CD4-positive, alpha-beta T cell treated with Interleukin-4 for 1 hour (primary cell): ENCODE measurements at places on chromosomes 12 and 14.
A peak's percentile ranks its signal among the peaks of the same experiment; 100 is the strongest.

GRCh38 chr14:106055289-106055688 is 528.9 kb downstream of the TMEM121 start:
- DNase-seq: no peak

DNA sequence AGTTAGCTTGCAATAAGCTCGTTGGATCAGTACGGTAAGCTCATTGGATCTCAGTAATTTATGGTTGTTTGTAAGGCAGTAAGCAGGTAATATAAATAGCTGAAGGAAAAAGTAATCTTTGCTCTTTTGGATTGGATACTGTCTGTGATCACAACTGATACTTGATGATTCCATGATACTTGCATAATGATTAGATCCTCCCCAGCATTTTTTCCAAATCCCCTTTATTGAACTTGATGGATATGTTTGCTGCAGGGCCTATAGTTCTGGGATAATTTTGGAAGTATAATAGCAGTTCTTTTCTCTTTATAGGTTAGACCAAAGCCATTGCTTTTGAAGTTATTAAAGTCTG is 5.2 kb downstream of the MDM2 start:
- DNase-seq: no peak

- DNase-seq: no peak
These were observed 66.6 kb downstream of the CLMN start for GRCh38 chr14:95253039-95253630.

DNA sequence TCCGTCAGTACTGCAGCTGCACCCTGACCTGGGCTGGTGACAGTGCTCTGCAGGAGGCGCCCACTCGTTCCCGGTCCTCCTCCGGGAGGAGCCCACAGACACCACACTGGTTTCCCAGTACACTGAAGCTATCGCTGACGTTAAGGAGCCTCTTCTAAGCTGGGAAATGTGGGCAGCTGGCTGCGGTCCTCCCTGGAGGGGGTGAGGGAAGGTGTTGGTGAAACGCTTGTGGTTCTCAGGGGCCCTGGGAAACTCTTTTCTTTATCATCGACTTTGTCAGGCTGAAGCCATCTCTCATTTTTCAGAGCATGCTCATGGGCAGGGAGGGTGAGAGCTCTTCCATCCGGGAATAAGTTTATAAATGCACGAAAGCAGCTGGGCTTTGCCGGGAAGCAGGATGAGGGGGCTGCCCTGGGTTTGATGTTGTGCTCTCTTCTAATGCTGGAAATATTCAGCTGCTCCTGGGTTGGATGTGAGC is 176.0 kb downstream of the CHST11 start:
- DNase-seq: no peak

DNA sequence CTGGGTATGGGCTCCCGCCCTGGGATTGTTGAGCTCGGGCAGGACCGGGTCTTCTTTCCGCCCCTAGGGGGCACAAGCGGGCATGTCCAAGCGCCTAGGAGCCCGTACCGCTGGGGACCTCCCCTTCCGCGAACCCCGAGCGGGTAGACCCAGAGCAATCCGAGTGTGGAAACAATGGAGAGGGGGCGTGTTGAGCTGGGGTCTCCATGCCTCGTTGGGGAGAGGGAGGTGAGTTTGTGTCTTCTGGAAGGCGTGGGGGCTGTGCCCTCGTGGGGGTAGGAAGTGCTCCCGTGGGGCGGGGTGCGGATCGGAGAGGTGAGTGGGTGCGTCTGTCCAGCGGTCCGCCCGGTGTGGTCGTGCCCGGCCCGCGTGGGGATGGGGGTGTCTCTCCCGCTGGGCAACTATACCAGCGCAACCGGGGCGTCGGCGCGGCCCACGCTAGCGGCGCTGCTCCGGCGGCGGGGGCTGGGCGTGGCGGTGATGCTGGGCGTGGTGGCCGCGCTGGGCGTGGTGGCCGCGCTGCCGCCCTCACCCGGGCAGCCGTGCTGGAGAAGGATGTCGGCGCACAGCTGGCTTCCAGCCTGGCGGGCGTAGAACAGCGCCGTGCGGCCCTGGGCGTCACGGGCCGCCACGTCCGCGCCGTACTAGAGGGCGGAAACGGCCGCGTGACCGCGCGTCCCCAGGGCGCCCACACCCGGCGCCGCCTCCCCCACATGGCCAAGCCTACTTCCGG is 12.2 kb downstream of the AGAP2 start:
- DNase-seq: no peak

DNA sequence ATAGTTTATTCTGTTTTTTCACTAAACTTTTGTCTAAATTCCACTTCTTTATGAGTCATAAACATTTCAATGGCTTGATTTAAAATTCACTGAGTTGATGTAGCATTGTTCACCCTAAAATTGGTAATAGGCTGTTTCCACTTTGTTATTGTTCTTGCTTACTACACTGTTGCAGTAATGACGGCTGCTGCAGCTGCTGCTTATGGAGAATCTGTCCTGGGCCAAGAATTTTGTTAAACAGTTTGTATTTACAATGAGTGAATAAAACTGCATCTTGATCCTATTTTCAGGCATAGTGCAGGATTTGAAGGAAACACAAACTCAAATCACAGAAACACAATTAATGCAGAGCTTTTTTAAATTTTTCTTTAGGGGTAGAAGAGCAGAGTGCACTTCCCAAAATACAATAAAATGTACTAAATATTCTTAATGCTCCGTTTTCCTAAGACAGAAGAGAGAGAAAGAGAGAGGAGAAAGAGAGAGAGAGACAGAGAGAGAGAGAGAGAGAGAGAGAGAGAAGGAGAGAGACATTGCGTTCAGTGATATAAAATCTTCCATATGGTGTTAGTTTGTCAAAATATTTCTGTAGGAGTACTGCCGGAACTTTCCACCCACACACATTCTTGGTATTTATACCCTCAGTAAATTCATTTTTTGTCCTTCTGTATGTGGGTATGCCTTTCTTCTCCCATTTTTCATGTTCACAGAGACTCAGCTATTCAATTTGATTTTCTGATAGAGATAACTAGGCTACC is 266.4 kb downstream of the LRFN5 start:
- no peak for DNase-seq

- no peak for DNase-seq
These were observed 75.8 kb downstream of the C12orf50 start for GRCh38 chr12:87953256-87953860.

DNA sequence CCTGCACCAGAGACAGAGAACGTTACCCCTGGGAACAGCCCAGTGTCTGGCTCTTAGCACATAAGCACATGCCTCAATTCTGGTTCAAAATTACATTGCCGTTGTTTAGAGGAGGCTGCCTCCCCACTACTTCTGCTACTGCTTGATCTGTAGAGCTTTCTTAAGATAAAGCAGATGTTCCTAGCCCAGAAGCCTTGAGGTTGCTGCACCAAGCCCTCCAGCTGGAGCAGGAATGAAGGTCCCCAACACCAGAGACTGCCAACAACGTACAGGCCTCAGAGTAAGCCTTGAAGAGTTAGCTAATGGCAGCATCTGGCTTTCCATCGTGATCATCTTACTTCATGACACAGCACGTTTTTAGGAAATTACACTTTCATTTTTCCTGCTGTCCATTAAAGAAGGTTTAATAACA is 34.7 kb upstream of the AMIGO2 start:
- DNase-seq: no peak

DNA sequence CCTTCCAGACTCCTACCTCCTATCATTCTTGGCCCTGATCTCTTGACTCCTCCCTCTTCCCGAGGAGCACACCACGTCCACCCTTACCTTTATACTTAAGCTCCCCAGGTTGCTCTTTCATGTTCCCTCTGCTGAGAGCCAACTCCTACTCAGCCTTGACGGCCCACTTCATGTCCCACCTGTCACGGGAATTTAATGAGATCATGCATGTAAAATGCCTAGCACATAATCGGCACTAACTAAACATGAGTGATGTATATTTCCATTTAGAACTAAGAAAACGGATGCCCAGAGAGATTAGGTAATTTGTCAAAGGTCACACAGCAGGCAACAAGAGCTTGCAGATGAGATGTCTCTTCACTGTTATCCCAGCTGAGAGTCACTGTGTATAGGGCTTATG is 45.1 kb downstream of the NOS1 start:
- DNase-seq: no peak

- DNase-seq: no peak
These were observed 46.7 kb upstream of the EVL start for GRCh38 chr14:100018482-100018881.

GRCh38 chr12:11877869-11878780 is 192.6 kb upstream of the BCL2L14 start:
- DNase-seq: no peak

GRCh38 chr14:42391146-42391834 is 784.6 kb downstream of the LRFN5 start:
- DNase-seq: no peak

DNA sequence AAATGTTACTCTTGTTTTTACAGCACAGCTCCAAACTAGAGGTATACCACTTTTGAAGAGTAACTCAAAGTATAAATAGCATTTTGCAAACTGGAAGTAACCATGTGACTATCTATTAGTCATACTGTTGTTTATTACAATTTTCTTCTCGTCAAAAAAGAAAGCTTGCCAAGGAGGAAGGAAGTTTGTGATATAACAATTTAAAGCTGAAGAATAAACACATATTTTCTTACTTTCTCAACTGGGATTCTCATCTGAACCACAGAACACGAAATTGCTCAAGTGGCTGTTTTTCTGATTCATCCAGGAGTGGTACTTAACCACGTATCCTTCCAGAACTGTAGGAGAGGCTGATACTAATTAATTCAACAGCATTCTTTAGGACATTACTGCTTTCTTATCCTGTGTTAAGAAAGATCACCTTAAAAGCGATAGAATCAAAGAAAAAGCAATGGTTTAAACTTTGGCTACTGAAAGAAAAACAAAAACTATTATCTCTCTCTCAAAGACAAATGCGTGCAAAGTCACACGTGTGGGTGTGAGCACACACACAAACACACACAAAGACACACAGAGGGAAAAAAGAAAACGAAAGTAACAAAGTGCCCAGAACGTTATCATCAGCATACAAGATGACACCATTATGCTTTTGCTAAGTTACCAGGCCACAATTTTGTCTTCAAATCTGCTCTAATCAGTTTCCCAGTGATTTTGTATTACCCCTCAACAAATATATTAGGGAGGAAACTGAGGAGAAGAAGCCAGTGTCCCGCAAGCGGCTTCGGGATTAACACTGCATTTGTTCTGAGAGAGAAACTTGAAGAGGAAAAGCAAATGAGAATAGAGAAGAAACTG is at the start of gene CLEC2B:
CLEC2B (minus strand) TSS at position 48 of the 855 bp plus-strand sequence.
- DNase-seq: peak; percentile 20

DNA sequence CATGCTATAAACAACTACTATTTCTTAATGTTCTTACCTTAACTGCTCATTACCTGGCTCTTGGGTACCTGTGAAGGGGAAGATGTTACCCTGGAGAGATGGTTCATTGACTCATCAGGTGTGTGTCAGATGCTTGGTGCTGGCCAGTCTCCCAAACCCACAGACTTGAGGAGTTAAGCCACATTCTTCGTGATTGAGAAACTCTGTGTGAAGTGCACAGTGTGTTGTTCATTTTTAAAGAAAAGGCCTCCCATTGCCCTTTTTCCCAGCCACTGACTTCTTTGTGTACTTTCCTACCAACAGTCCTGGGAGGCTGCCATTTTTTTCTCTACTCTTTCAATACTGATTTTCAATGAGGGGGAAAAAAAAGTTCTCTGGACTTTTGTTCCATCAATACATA is 3.2 kb downstream of the MGST1 start:
- no peak for DNase-seq

GRCh38 chr12:106985479-106985878 is 1.5 kb downstream of the MTERF2 start:
- DNase-seq: no peak

DNA sequence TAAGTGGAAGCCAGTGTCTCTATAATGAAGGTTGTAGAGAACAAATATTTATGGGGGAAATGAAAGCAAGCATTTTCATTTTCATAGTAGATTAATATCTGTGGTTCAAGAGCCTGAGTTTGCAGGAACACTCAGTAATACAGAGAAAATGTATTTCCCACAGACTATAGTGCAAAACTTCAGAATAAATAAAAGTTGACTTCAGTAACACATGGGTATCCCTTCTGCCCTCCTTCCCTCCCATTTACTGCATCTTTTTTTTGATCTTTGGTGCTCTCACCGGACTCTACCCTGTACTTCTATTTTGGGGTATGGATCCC is 75.3 kb upstream of the AMN1 start:
- DNase-seq: no peak

GRCh38 chr14:37168721-37169120 is 3.7 kb downstream of the SLC25A21 start:
- DNase-seq: no peak

DNA sequence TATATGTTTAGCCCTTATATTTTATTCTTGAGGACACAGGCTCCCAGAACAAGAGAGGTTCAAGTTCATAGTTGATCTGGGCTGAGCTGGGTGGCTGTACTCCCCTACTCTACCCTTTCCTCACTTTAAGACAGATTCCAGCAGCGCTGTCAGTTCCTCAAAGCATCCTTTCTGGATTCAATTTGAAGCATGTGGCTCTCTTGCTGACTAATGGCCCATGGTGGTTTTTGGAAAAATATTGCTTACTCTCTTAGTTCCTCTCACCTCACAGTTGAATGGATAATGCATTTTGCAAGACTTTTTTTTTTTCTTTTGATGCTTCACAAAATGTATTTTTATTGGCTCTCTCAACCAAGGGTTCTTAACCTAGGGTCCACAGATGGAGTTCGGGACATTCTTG is 4.1 kb downstream of the PELI2 start:
- DNase-seq: no peak

DNA sequence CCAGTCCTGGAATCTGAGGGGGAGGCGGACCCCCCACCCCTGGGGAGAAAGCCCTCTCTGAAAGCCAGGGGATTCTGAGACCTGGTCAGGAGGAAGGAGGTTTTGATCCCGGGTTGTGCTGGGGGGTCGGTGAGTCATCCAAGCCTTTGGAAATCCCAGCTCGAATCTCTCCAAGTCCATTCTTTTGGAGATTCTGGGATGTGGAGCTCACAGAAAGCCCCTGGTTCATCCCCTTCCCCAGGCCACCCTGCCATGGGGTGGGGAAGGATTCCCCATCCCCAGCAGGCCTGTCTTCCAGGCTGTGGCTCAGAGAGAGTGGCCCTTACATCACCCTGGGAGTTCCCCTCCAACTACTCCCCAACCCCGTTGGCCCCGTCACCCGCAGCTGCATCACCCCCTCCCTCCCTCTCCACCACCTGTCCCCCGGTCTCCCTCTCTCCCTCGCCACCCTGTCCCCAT is 14.3 kb downstream of the EXOC3L4 start:
- no peak for DNase-seq

- no peak for DNase-seq
These were observed 24.8 kb downstream of the GOLGA3 start for GRCh38 chr12:132803888-132804287.

- no peak for DNase-seq
These were observed 93.0 kb downstream of the PPP1R12A start for GRCh38 chr12:79841878-79842265.
